ENCODE measurements at places on chromosomes 4 and X.

GRCh38 chrX:67619253-67619652, 75.4 kb downstream of the AR start:
- no peak for DNase-seq

DNA sequence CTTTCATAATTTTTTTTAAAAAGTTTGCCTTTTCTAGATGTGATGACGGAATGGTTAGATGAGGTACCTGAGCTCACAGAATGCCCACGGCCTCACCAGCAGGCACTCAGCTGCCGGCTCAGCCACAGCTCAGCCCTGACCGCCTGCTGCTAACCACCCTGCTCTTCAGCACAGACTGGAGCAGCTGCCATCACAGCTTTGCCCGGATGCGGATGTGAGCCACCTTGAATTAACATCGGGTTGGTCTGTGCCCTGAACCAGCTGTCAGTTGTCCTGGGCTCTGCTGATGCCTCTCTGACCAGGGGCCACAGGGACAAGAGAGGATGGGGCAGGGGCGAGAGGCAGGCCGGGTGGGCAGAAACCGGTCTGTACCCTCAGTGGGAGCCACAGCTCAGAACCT, 93.3 kb downstream of the HMX1 start:
- no peak for DNase-seq

- DNase-seq, result no peak
These were observed 20.5 kb downstream of the HADH start for GRCh38 chr4:108010167-108010566.

DNA sequence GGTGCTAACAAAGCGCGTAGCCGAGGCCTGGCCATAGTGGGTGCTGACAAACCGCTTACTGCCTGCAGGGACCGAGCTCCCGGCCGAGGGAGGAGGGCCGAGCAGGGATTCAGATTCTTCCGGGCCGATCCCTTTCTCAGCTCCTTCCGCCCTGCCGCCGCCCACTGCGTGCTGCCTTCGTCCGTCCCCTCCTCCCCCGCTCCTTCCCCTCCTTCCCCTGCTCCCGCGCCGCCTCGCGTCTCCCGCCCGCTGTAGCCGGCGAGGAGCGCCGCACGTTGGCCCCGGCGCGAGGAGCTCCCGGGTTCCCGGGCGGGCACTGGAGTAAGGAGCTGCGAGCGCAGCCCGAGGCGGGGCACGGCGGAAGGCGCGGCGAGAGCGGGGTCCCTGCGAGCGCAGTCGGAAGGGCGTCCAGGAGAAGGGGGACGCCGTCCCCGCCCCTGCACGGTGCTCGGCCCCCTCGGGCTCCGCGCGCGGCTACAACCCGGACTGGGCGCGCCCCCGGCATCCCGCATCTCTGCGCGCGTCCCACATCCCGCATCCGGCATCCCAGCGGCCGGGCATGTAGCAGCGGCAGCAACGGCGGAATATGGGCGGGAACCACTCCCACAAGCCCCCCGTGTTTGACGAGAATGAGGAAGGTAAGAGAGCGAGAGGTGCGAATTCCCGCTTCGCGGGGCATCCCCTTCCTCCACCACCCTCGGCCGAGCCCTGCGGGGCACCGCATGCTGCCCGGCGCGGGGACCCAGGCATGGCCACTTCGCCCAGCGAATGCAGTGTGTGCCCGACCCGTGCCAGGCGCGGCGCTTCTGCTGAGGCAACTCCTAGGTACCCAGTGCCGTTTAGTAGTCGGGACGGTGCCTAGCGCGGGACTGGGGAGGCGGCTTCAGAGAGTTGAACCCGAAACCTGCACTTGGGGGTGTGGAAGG, at the start of gene STK32B:
TSS of gene STK32B (plus strand) at position 203 of the 926 bp plus-strand sequence.
- DNase-seq, result no peak

DNA sequence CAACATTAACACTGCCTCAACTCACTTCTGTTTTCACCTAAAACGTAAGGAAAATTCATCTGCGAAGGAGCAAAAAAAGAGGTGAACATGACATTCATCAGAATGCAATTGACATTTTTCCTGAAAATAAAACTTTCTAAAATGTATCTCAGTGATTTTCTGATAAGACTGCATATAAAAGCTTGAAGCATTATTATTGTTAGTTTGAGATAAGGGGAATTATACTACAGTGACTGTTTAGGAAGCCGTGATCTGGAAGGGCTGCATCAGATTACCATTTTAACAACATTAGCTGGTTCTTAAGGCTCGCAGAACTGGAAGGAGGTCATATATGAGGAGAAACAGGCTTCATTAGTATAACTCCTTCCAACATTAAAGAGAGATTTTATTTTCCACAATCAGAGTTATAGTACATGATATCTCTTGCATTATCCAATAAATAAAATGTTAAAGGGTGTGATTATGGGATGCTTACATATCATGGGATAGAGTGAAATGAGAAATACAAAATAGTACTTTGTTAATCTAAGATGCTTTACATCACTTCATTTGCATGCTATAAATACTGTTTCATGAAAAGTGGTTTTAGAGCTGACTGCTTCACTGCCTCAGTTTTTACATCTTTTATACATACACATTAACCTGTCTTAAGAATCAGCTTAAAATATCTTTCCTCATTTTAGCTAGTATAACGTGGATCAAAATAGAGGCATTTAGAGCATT, 1820.1 kb upstream of the TENM3 start:
- no peak for DNase-seq
